Stimulated activated CD4-positive, alpha-beta T cell treated with anti-CD3 and anti-CD28 coated beads, Interleukin-4, amount 100 ng/mL, for 1 hour (primary cell): ENCODE measurements at places on chromosomes 4 and X.

DNA sequence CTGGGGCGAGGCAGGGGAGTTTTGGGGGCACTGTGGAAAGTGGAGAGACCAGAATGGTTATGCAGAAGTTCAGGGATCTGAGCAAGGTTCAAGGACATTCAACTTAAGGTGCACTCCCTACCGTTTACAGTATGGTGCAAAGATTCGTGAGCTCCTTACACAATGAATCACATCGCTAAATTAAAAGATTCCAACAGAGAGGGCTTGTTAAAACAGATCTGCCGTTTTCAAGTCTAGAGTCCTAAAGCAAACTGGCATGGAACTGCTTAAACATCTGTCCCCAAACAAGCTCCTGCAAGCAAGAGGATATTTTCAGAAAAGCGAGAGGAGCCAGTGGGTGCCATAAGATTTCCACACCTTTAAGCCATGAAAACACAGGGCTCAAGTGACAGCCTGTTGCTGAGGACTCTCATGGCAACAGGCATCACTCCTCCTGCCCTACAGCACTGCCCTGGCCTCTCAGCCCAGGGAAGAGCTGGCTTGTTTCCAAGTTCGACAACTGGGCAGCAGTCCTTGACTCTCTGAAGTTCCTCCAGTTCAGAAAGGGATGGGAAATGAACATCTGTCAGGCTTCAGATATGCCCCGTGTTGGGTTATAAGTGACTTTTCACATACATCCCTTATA lies 10.0 kb downstream of the FAM184B start:
- DNase-seq = no peak

DNA sequence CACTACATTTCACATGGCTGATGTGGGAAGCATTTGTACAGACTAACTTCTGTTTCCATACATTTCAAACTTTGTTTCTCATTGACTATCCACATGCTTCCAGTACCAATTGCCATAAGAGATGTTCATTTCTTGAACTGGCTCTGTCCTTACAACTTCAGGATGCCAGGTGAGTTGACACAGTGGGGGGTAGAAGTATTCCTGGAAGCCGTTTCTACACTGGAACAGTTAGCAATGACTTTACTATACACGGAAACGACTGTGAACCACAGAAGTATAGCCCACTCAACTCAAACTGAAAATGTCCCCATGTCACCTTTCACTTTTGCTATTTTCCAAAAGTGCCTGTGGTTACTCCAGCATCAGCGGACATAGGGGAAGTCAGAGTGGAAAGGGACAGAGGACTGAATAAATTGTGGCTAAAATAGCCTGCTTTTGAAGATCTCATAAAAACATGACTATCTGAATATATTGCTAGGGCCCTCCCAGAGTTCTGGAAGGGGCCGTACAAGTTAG lies 38.0 kb upstream of the DSPP start:
- DNase-seq = no peak

- no peak for DNase-seq
These were observed 178.6 kb upstream of the TBL1X start for GRCh38 chrX:9286234-9286633.

GRCh38 chr4:126777649-126778048 lies 855.1 kb upstream of the INTU start:
- no peak for DNase-seq

- no peak for DNase-seq
These were observed 175.7 kb upstream of the RASGEF1B start for GRCh38 chr4:81647388-81647787.

GRCh38 chr4:126748736-126749135 lies 884.0 kb upstream of the INTU start:
- no peak for DNase-seq

- no peak for DNase-seq
These were observed 77.5 kb downstream of the IL15 start for GRCh38 chr4:141713771-141714445.

DNA sequence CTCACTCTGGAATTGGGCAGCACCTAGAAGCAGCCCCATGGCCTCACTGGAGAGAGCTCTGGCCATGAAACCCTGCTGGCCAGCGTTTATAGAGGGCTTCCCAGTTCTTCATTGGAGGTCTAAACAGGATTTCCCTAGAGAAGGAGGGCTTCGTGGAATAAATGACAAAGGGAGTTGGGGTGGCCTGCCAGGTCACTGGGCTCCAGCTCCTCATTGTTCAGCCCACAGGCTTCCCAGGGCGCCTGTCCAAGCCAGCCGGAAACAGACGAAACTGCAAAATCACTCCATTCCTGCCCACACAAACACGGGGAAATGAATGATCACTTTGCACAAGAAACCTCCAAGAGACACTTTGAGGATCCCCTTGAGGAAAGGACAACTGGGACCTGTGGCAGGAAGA lies 189.7 kb downstream of the TSPAN5 start:
- no peak for DNase-seq

DNA sequence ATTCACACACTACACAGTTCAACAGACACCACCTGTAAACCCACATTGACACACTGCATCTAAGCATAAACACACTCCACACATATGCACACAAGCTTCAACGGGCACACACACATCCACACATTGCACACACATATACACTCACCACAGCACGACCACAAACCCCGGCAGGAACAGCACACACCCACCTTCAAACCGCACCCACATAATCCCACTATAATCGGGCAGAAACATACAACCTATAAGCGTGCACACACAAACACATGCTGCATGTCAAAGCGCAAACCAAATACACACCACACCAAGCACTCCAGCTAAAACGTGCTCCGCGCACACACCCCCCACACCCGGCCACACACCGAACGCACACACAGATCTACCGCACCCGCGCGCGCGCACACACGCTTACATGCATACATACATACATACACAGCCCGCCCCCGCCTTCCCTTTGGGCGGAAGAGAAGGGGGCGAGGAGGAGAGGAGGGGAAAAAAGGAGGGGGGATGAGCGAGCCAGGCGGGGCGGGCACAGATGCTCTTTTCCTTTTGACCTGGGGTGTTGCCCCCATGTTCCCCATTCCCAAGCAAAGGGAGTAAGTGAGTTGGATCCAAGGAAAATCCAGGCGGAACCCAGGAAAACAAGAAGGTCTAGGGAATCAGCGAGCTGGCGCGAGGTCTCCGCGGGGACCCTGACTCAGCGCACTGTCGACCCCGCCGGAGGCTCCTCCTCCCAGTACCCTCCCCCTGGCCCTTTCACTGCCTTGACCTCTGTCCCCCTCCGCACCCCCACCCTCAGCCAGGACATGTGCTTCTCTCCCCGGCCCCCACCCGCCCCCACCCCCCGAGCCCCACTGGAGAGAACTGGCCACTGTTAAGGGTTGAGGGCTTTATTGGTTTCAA lies 9.9 kb downstream of the ARHGAP36 start:
- peak; percentile 4 for DNase-seq

GRCh38 chrX:124665621-124666400 lies 319.4 kb downstream of the SH2D1A start:
- no peak for DNase-seq
